ENCODE measurements at places on chromosomes 6 and 20.

DNA sequence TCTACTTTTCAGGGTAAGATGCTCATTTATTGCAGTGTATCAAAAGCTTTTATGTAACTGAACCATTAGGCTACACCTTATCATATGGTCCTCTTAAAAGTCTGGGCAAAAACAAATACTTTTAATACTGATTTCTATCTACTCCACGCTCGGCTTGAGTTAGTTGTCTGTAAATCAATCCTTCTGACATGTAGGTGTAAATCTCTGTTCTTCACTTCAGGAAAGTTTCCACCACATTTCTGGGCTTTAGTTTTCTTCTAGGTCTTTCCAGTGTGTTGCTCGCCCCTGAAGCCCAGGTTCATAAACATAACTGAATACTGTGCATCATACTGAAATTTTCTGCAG lies 89.2 kb upstream of the RNF217 start:
- DNase-seq: no peak

- no peak for DNase-seq
Observed at GRCh38 chr6:148426317-148426977, 83.8 kb downstream of the SASH1 start.

DNA sequence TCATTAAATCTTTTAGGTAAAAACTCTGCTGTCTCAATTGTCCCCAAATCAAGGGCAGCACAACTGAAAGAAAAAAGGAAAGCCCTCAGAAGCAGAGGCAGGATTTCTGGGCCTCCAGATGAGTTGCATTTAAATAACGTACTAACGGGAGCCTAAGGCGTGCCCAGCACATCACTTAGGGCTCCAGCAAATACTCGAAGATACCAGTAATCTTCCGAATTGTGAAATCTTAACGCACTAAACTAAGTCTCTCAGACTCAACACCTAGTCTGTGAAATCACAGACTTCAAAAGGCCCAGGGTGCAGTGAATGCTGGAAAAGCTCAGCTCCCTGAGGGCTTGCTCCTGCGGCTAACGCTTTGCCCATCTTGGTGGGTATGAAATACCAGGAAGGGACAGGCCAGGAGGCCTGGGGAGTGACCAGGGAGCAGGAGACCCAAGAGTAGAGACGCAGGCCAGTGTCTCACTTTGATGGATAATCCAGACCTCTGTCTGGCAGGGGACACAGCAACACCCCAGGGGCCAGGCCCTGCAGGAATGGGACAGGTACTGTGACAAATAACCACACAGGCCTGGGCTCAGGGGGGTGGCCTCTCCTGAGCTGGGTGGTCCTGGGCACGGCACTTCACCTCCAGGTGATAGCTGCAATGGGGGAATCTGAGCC lies 36.4 kb downstream of the RRBP1 start:
- no peak for DNase-seq

DNA sequence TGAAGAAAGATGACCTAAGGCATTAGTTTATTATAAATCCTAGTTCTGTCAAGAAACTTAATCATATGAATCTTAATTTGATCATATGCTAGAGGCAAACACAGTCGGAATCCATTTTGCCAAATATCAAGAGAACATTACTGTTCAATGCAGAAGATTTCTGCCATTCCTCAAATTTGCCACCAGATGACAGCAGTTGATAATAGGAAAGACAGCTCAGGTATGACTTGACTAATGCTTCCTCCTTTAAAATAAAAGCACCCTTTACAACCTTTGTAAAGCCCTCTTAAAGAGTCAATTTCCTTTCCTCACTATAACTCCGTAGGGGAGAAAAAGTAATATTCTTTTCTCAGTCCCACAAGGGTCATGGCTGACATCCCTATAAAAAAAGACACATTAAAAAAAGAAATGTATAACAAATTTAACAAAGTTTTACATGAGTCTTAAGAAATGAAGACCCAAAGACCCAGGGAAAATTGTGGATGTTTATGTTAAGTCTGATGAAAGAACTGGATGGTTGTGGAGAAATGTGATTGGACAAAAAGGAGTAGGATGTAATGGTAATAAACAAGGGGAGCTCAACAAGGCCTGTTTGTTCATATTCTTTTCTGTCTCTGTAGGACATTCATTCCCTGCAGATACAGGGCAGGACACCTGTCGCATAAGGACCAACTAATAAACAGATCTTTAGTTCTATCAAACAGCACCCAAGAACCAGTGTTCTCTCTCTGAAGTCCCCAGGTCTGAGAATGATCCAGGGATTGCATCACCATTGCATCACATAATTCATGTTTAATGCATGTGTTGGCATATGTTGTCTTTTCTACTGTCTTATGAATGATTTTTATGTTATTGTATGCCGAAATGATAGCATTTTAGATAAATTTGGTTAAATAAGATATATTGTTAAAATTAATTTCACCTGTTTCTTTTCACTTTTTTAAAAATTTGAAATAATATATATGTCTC lies 23.0 kb upstream of the IL17A start:
- no peak for DNase-seq

- no peak for DNase-seq
Observed at GRCh38 chr6:47701363-47701762, 3.0 kb downstream of the ADGRF4 start.

GRCh38 chr6:73978330-73978729 lies 282.3 kb downstream of the CD109 start:
- DNase-seq: no peak

GRCh38 chr6:105550955-105551620 lies 148.2 kb upstream of the PREP start:
- DNase-seq: no peak

GRCh38 chr6:120116343-120116742 lies 766.8 kb upstream of the MAN1A1 start:
- DNase-seq: no peak

DNA sequence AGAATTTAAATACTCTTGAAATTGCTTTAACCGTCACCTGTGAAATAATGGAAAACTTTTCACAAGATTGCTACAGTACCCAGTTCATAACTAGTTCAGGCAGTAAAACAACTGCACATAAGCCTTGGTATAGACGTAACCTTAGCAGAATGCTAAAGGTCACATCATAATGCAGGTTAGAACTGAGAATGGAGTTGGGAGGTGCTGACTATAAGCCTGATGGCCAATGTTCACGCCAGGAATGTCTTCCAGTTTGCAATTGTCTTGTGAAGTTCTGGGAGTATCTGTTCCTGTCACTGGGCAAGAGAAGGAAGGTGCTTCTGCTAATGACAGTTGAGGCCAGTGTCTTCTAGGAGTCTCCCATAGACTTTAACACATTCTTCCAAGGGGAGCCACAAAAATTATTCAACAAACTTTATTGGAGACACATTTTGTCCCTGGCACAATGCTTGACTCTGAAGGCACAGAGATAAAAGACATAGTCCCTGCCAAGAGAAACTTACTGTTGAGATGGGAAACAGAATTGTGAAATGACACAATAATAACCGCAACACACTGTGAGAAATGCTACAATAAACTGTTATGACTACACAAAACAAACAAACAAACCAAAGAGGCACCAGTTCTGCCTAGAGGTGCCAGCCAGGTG lies 24.6 kb upstream of the CEP162 start:
- no peak for DNase-seq

Data from activated CD4-positive, alpha-beta T cell treated with anti-CD3 and anti-CD28 coated beads for 1 hour (primary cell).